Suprapubic skin (tissue), 4 donors: ENCODE measurements at places on chromosomes 7 and 10. TPM values are rescaled to one million over a fixed set of nuclear protein-coding genes. Genes with fewer than 3 reads are reported as not detected.

DNA sequence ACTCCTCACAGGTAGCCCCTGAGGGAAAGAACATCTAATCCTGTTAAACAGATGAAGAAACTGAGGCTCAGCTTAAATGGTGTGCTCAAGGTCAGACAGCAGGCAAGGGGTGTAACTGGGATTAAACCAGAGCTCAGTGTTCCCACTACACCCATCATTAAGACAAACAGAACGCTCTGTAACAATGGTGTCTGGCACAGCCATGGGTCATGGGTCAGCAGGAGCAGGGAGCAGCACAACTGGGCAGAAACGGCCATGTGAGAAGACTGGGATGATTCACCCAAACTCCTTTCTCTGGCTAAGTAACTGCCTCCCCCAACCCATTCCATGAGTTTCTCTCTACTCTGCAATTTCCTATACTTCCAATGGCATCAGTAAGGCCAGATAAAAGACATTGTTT, 85.5 kb upstream of the PDE1C start:
- DNase-seq = no peak
- H3K27ac ChIP-seq = no peak overlapping the region
- H3K36me3 ChIP-seq = no peaks in the 10 kb centered on the region
- no peaks in the 10 kb centered on the region for H3K4me1 ChIP-seq
- no peaks in the 10 kb centered on the region for H3K27me3 ChIP-seq
- no peak overlapping the region for H3K4me3 ChIP-seq

DNA sequence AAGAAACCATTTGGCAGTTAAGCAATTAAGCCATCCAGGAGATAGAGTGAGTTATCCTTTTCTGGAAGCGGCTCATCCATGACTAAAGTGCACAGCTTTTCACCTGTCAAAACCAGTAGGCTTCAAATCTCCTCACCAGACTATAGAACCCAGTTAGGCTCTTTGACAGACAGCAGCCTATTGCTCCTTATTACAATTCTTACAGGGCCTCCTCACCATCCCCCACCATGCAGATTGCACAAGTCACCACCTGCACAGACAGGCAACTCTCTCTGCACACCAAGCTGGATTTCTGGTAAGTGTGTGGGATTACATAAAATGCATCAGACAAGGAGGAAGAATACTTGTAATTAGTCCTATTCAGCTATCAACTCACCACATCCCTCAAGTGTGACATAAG, 301.6 kb downstream of the SNX13 start:
- DNase-seq = no peak
- no peak overlapping the region for H3K27ac ChIP-seq
- H3K36me3 ChIP-seq = no peaks in the 10 kb centered on the region

LMTK2 gene
- 34.0 TPM for total RNA-seq

DNA sequence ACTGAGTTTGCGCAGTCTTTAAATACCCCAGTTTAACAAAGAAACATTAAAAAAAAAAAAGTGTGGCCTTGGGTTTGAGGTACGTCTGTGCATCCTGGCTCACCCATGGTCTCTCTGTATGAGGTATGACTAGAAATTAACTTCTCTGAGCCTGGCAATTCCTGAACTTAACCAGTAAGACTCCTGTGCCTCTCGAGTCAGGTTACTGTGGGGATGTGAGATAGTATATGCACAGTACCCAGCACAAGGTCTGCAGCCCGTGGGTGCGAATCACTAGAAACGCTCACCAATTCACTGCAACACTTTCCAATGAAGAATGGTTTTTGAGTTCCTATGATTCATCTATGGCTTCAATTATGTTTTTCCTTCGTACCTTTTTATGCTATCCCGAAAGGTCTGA, 149.9 kb downstream of the SFMBT2 start:
- H3K27ac ChIP-seq = no peak overlapping the region
- no peak overlapping the region for H3K4me3 ChIP-seq
- peaks cover 5% of the 10 kb centered on the region for H3K4me1 ChIP-seq
- H3K27me3 ChIP-seq = no peaks in the 10 kb centered on the region

ASZ1 gene
- total RNA-seq = not detected

GRCh38 chr7:36475381-36475780, 85.7 kb downstream of the ANLN start:
- no peaks in the 10 kb centered on the region for H3K36me3 ChIP-seq
- DNase-seq = no peak
- no peaks in the 10 kb centered on the region for H3K4me1 ChIP-seq
- no peaks in the 10 kb centered on the region for H3K27me3 ChIP-seq

DNA sequence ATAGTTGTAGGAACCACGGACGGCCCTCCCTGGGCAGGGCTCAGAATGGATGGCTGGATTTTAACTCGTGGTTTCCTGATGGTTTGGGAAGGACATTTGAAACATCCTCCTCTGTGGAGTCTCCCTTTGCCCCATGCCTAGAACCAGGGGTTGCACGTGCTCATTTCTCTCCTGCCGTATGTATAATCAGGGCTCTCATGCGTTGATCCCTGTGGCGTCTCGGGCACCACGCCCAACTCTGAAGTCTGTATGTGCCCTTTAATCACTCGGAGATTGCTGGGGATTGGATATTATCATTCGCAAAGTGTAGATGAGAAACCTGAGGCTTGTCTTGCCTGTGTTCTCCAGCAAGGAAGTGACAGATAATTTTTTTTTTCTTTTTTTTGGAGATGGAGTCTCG, 257.1 kb downstream of the CAMK1D start:
- H3K27ac ChIP-seq = peak overlapping the region; percentile 81
- H3K4me1 ChIP-seq = peaks cover 17% of the 10 kb centered on the region
- no peaks in the 10 kb centered on the region for H3K36me3 ChIP-seq

DNA sequence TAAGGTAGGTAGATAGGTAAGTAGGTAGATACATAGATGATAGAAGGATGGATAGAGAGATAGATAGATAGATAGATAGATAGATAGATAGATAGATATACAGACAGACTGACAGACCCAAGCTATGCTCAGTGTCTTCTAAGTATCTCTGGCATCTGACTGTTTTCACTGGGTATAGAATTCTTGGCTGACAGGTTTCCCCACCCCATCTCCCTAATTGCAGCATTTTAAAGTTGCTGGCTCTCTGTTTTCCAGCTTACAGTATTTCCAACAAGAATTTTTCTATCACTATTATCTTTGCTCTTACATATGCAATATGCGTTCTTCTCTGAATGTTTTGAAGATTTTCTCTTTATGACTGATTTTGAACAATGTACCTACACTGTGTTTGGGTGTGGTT, 328.7 kb downstream of the TCERG1L start:
- H3K4me3 ChIP-seq = no peak overlapping the region
- H3K4me1 ChIP-seq = no peaks in the 10 kb centered on the region
- H3K27ac ChIP-seq = no peak overlapping the region
- no peaks in the 10 kb centered on the region for H3K36me3 ChIP-seq
- no peaks in the 10 kb centered on the region for H3K27me3 ChIP-seq
- no peak for DNase-seq

DNA sequence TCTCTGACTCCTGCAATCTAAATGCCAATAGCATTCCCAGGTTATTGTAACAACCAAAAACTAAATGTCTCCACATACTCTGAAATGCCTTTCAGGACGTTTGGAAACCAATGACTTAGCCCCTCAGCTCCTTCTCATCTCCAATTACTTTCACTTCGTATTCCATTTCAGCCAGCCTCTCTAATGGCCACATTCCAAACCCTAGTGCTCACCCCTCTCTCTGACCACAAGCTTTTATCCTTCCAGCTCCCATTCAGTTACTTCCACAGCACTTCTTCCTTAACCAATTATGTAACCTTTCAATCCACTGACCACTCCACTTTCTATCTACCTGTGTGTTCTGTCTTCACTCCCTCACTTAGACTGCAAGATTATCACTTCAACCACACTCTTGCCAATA, 4.3 kb downstream of the NOC3L start:
- DNase-seq = no peak
- H3K4me3 ChIP-seq = no peak overlapping the region
- H3K27me3 ChIP-seq = no peaks in the 10 kb centered on the region
- peaks cover 42% of the 10 kb centered on the region for H3K36me3 ChIP-seq

DNA sequence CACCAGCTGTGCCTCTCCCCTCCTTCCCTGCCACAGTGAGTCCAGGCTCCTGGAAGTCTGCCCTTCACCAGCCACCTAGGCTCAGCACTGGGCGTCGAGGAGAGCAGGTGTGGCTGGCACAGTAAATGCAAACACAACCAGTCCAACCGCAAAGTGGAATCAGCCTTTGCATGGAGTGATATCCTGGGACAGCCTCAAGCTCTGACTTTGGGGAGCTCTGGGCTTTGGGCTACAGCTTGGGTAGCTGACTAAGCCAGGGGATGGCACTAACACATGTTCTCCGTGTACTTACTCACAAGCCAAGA, 312.4 kb downstream of the KCNMA1 start:
- no peaks in the 10 kb centered on the region for H3K36me3 ChIP-seq
- no peak for DNase-seq
- H3K27ac ChIP-seq = no peak overlapping the region
- peaks cover 16% of the 10 kb centered on the region for H3K27me3 ChIP-seq
- no peak overlapping the region for H3K4me3 ChIP-seq
- no peaks in the 10 kb centered on the region for H3K4me1 ChIP-seq

HMX3 gene
- not detected for total RNA-seq

DNA sequence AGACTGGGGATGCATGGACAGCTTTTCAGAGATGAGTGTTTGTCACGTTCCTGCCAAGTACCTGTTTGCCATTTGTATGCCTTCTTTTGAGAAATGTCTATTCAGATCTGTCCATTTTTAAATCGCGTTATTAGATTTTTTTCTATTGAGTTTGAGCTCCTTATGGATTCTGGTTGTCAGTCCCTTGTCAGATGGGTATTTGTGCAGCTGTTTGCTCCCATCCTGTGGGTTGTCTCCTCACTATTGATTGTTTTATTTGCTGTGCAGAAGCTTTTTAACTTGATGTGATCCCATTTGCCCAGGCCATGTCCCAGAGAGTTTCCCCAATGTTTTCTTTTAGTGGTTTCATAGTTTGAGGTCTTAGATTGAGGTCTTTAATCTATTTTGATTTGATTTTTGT, 5.5 kb upstream of the PRKAR1B start:
- peaks cover 34% of the 10 kb centered on the region for H3K36me3 ChIP-seq
- DNase-seq = no peak
- no peaks in the 10 kb centered on the region for H3K27me3 ChIP-seq
- no peak overlapping the region for H3K4me3 ChIP-seq
- no peak overlapping the region for H3K27ac ChIP-seq

OPALIN gene
- total RNA-seq = not detected

TCF7L2 gene
- total RNA-seq = 11.1 TPM

- peaks cover 22% of the 10 kb centered on the region for H3K4me1 ChIP-seq
- no peak for DNase-seq
- H3K27ac ChIP-seq = no peak overlapping the region
- H3K27me3 ChIP-seq = no peaks in the 10 kb centered on the region
These were observed 282.1 kb downstream of the ZEB1 start for GRCh38 chr10:31601136-31601535.

DNA sequence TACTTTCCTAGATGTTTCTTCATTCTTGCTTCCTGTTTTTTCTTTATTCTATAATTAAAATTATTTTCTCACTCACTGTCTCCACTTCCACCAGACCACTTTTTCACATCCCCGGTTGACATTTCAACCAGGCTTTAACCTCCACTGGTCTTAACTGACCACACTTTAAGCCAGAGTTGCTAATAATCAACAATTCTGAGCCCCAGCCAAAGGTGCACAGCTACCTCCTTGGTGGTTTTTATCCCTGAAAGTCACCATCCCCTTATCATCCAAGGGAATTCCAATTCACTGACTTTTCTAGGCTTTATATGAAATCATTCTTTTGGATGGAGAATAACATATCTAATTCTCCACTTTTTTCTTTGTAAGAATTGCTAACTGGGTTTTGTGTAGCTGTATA, 138.9 kb downstream of the FRMD4A start:
- no peaks in the 10 kb centered on the region for H3K4me1 ChIP-seq
- H3K27ac ChIP-seq = no peak overlapping the region
- peaks cover 8% of the 10 kb centered on the region for H3K27me3 ChIP-seq
- no peak for DNase-seq
- H3K36me3 ChIP-seq = no peaks in the 10 kb centered on the region

DNA sequence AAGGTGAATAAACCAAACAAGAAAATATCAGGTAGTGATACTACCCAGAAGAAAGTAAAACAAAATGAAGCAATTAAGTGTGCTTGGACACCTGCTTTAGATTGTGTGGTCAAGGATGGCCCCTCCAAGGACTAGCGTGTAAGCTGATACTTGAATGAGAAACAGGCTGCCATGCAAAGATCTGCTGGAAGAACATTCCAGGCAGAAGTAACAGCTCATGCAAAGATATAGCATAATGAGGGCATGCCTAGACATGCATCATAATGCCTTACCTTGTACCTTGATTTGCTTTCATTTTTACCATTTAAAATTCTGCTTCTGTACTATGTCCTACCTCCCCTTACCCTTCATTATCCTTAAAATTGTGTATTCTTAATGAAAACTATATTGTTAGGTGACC, 74.8 kb upstream of the HDAC9 start:
- H3K4me3 ChIP-seq = no peak overlapping the region
- no peaks in the 10 kb centered on the region for H3K36me3 ChIP-seq
- no peak for DNase-seq
- H3K27me3 ChIP-seq = no peaks in the 10 kb centered on the region
- no peak overlapping the region for H3K27ac ChIP-seq

- H3K27ac ChIP-seq = no peak overlapping the region
- no peak overlapping the region for H3K4me3 ChIP-seq
- H3K27me3 ChIP-seq = no peaks in the 10 kb centered on the region
- H3K36me3 ChIP-seq = peaks cover 97% of the 10 kb centered on the region
- DNase-seq = no peak
These were observed 11.0 kb downstream of the CALHM2 start for GRCh38 chr10:103441206-103441605.

OR2A12 gene
- total RNA-seq = not detected

NOS3 gene
- 2.6 TPM for total RNA-seq

DNA sequence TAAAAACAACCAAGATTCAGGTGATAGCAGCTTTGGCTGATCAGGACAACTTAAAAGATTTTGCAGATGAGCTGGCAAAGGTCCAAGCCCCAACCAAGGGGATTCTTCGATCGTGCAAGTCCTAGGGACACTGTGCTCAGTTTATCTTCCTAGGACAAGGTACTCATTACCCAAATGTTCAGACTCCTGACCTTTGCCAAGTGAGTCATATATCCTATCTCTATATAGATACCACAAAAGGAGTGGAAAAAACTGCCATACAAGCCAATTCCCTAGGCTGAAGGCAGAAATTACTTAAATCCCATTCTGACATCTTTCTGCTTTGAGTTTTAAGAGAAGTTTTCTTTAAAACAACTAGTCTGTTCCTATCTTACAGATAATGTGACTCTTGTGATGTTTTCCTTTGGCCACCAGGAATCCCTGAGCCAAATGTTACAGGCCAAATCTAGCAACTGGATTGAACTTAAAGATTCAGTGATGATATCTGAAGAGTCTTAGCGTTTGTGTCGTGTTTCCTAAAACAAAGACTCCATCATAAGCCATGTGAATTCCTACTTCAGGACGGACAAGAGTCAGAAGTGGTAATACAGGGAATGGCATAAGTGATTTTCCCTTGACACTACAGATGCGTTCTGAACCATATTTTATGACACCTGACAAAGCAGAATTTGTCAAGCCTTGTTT, 142.6 kb upstream of the ASAH2 start:
- no peak for DNase-seq
- H3K4me3 ChIP-seq = no peak overlapping the region
- no peaks in the 10 kb centered on the region for H3K27me3 ChIP-seq
- no peaks in the 10 kb centered on the region for H3K36me3 ChIP-seq

GRCh38 chr7:572416-573268, 53.0 kb upstream of the PDGFA start:
- DNase-seq = no peak
- H3K27ac ChIP-seq = no peak overlapping the region
- H3K27me3 ChIP-seq = no peaks in the 10 kb centered on the region
- H3K4me1 ChIP-seq = no peaks in the 10 kb centered on the region
- H3K36me3 ChIP-seq = peaks cover 2% of the 10 kb centered on the region
